ENCODE measurements at places on chromosomes 7 and 10.

GRCh38 chr7:5532536-5533335 lies 109.1 kb upstream of the TNRC18 start:
- DNase-seq, result no peak

DNA sequence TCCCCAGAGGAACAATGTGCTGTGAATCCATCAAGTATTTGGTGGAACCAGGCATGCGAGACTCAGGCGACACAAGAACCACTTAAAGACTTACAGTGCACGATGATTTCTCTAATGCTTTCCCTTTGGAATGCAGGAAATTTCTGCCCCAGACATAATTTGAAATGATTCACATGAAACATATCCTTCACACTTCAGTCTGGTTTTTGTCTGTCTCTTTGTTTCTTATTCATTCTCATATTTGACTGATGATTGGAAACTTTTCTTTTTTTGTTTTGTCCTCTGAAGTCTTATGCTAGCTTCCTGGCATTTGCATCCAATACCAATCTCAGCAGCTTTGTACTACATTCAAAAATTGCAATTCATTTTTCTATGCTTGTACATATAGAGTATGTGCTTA lies 502.8 kb downstream of the PHTF2 start:
- DNase-seq, result peak; percentile 3

- DNase-seq, result peak; percentile 85
Measured at GRCh38 chr7:27921081-27921836, 181.3 kb downstream of the TAX1BP1 start.

- DNase-seq, result no peak
Measured at GRCh38 chr7:24966802-24967201, 13.2 kb downstream of the OSBPL3 start.

GRCh38 chr7:149819961-149820340 lies 18.2 kb upstream of the ZNF862 start:
- DNase-seq, result no peak

DNA sequence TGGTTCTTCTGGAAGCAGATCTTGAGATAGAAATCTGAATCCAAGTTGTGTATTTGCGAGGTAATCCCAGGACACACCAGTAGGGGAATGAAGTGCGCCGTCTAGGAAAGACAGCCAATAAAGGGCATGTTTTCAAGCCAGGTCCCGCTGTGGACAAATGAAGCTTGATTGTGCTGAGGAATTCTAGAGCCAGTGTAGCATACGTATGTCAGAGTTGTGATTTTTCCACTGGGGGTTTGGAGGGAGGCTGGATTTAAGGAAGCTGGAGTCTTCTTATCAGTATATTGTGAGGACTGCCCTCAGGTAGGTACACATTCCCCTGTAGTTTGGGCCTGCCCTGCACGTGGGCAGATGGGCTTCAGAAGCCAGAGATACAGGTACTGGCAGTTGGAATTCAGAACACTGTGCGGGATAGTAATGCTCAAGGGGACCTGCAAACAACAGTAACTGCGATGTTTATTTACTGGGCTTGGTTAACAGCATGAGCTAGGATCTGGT lies 50.9 kb downstream of the GALNT11 start:
- no peak for DNase-seq

GRCh38 chr7:44617225-44617890 lies 10.9 kb downstream of the OGDH start:
- DNase-seq, result no peak

DNA sequence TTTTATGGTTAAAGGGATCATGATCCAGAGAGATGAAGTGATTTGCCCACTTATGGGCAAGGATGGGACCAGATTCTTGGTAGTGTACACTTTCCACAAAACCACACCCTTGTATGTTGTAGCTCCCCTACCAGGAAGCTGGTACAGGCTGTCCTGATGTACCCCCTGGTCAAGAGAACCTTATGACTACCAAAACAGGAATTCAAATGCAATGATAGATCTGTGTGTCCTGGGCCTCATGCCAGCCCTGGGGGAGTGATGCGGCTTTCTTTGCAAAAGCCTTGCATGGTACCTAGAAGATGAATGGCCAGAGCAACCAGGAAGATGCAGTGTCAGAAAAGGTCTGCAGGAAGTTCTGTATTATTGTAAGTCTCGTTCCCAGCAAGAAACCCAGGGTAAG lies 94.9 kb upstream of the AGK start:
- DNase-seq, result no peak

DNA sequence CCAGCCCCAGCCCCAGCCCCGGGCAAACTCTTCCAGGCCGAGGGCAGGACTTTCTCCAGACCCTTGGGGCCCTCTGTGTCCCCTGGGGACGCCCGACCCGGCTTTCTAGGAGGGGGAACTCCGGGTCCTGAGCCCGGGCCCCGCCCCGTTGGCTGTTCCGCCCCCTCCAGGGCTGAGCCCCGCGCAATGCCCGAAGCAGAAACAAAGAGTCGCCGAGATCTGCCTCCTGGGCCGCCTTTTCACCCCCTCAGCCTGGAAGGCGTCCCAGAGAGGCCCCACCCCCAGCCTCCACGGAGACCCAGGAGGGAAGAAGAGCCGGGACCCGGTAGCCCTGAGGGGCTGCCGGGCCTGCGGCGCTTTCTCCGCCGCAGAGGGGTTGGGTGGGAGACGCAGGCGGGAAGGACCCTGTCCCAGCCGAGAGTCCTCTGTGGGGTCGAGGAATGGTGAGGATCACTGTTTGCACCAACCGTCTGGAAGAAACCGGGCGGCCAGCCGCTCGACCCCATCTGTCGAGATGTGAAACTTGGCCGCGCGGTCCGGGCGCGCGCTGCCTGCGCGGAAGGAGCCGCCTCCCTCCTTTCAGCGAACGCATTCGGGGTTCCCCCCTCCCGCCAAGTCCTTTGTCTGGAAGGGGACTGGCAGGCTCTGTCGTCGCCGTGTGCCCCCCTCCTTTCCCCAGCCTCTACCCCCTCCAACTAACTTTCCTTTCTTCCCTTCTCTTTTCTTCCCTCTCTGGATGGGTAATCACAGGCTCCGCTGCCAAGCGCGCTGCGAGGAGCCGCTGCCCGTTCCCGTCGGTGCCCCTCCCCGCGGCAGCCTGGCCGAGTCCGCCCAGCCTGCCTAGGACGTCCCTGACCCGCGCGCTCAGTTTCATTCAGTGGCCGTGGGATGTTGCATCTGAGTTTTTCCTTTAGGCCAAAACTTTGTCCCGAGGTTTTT lies 10.2 kb downstream of the EN2 start:
- no peak for DNase-seq

GRCh38 chr7:27966219-27966780 lies 214.3 kb downstream of the JAZF1 start:
- DNase-seq, result no peak

DNA sequence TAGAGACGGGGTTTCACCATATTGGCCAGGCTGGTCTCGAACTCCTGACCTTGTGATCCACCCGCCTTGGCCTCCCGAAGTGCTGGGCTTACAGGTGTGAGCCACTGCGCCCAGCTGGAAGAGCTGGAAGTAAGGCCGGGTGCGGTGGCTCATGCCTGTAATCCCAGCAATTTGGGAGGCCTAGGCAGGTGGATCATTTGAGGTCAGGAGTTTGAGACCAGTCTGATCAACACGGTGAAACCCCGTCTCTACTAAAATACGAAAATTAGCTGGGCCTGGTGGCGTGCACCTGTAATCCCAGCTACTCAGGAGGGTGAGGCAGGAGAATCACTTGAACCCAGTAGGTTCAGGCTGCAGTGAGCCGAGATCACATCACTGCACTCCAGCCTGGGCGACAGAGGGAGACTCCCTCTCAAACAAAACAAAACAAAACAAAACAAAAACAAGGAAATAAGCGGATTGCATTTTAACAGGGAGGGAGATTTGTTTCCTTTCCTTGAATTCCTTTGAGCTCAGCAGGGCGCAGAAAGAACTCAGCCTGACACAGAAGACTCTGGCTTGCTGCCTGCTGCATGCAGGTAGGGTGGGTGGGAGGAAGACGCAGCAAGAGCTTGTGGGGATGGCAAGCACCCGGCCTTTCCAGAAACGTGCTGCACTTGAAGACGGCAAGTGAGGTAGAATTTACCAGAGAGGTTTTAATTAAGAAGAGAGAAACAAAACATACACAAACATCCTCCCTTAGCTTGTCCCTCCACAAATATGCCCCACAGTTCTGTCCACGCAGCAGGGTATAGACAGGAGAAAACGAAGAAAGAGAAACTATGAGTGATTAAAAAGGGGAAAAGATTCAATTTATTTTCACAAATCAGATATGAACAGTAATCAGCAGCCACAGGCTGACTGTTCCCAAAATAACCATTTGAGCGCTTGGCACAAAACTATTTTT lies 148.0 kb downstream of the RNF216 start:
- DNase-seq, result no peak

DNA sequence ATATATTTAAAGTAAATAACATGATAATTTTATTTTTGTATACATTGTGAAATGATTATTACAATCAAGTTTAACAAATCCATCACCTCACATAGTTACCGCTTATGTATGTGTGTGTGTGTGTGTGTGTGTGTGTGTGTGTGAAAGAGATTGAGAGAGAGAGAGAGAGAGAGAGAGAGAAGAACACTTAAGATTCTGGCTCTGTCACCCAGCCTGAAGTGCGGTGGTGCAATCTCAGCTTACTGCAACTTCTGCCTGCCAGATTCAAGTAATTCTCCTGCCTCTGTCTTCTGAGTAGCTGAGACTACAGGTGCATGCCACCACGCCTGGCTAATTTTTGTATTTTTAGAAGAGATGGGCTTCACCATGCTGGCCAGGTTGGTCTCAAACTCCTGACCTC lies 17.8 kb downstream of the LYZL1 start:
- no peak for DNase-seq

GRCh38 chr7:18906901-18907300 lies 210.5 kb downstream of the TWIST1 start:
- no peak for DNase-seq

DNA sequence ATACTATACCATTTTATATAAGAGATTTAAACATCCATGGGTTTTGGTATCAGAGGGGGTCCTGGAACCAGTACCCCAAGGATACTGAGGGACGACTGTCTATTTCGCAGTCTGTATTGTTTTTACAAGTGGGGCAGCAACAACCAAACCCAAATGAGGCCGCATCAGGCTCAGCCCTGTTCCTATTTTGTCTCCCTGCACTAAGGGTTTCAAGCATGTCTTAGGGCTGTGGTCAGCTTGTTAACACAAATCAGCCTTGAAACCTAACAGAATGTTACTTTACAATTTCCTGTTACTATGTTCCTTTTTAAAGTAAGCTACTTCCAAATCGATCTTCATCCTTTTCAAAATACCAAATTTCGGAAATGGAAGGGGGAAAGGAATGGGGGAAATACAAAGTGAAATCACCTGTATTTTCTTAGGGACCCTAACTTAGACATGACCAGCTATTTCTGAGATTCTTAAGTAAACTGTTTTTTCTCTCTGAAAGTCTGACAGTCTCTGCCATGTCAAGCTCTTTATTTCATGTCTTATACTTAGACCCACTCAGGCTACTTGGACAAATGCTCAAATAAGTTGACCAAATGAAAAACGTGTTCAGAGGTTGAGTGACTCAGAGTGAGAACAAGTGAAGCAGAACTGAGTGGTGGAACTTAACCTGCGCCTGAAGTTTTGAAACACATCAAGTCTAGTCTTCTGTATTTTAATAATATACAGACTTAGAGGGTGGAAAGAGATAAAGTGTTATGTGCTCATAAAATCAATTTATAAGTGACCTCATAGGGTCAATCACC lies 75.8 kb downstream of the C1GALT1 start:
- peak; percentile 18 for DNase-seq

- DNase-seq, result no peak
Measured at GRCh38 chr7:4017081-4017480, 665.0 kb upstream of the FOXK1 start.

GRCh38 chr10:12617191-12618175 lies 268.1 kb downstream of the CAMK1D start:
- DNase-seq, result no peak

- DNase-seq, result no peak
Measured at GRCh38 chr10:119498889-119499676, 43.4 kb downstream of the RGS10 start.

- no peak for DNase-seq
Measured at GRCh38 chr10:104559935-104560334, 81.2 kb upstream of the SORCS3 start.

- DNase-seq, result no peak
Measured at GRCh38 chr7:157528785-157529341, 192.1 kb downstream of the DNAJB6 start.

DNA sequence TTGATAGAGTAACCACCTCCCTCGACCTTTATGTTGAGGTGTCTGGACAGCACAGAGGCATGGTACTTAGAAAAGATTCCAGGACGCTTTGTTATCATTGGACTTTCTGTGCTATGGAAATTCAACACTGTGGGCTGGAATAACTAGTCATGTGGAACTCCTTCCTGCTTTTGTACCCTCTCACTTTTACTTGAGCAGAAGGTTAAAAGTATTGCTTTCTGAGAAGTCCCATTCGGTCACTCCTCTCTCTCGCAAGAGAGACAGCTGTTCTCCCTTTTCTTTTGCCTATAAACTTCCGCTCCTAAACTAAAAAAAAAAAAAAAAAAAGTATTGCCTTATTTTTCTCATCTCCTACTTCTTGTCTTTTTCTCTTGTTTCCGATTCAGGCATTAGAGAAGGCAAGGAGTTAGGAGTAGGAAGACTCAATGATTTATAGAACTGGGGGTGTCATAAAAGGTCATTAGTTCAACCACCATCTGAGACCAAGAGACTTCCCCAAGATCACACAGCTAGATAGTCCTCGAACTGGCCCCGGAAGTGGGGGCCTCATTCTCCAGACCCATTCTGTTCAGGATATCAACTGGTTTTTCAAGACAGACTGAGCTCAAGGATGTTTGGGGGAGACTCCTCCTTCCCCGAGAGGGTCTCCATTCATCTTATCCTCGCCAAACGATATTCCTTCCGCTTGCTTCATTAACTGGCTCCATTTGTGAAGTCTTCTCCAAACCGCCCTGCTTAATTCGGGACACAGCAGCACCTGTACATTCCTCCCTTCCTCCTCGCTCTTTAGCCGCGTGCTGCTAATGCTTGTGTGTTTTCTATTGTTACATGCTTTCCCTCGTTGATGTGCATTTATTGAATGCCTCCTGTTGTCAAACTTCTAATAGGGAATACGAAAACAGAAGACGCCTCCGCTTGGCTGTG lies 995 bp upstream of the INPP5F start:
- DNase-seq, result peak; percentile 19

- no peak for DNase-seq
Measured at GRCh38 chr10:71736570-71736952, 17.0 kb upstream of the C10orf105 start.

- no peak for DNase-seq
Measured at GRCh38 chr10:129933456-129934092, 30.5 kb downstream of the EBF3 start.

- no peak for DNase-seq
Measured at GRCh38 chr7:84477786-84478478, 283.3 kb upstream of the SEMA3A start.

GRCh38 chr7:108200326-108200725 lies 70.2 kb upstream of the LAMB4 start:
- DNase-seq, result no peak

DNA sequence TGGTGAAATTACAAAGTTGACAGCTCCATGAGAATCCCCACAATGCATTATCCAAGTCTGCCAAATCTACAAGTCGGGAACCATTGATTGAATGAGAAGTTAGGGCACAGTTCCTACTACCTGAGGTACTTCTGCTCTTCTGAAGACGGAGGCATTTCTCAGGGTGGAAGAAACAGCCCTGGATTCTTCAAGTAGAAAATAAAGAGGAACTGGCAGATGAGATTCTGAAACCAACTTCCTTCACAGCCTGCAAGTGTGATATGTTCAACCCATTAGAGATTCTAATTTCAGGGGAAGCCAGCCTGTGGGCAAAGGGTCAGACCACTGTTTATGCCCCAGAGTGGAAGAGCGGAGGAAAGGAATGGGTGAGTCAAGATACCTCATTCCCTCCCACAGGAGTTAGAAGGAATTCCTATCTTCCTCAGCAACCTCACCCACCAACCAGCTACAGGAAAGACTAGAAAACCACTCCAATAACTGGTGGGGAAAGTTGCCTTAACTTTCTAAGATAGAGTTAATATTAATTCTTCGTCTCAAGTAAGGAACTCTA lies 50.5 kb upstream of the BMPER start:
- peak; percentile 66 for DNase-seq
